Renal pelvis (tissue), 12 donors: ENCODE measurements at places on chromosomes 12 and 14. TPM values are rescaled to one million over a fixed set of nuclear protein-coding genes. Genes with fewer than 3 reads are reported as not detected.
A peak's percentile ranks its signal among the peaks of the same experiment; 100 is the strongest.

- DNase-seq = no peak
These were observed 593.0 kb downstream of the VRK1 start for GRCh38 chr14:97390096-97390724.

GRCh38 chr12:76312315-76312714 is 35.9 kb downstream of the BBS10 start:
- DNase-seq = peak; percentile 2

- no peak for DNase-seq
These were observed 276.5 kb downstream of the NUAK1 start for GRCh38 chr12:105862163-105862821.

DNA sequence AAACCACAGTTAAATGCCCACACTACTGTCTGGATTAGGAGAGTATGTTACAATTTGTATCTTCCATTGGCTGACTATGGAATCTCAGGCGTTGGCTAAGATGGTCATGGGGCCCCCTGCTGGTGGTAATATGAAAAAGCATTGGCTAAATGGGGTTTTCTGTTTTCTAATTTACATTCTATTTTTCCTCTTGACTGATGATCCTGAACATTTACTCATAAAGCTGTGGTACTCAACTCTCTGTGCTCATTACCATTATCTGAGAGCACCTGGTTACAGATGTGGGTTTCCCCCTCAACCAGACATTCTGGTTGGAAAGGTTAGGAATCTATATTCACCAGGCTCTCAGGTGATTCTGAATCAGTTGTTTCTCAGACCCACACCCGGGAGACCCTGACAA is 64.8 kb downstream of the WSCD2 start:
- peak; percentile 31 for DNase-seq

DNA sequence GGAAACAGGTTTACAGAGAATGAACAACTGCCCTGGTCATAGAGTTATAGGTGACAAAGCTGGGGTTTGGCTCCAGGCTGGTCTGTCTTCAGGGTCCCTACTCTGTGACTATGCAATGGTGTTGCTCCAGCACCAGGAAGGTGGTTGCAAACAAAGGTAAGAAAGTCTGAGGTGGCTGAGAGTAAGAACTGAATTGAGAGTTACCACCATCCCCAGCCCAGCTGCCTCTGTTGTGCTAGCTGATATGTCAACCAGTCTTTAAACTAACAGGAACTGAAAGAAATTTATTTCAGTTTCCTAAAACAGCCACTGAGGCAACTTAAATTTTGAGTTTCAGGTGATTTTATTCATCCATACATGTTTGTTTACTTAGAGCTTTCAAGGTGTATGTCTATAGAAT is 111.0 kb upstream of the LRIG3 start:
- DNase-seq = no peak

- no peak for DNase-seq
These were observed 32.6 kb downstream of the USP15 start for GRCh38 chr12:62292761-62293344.

DNA sequence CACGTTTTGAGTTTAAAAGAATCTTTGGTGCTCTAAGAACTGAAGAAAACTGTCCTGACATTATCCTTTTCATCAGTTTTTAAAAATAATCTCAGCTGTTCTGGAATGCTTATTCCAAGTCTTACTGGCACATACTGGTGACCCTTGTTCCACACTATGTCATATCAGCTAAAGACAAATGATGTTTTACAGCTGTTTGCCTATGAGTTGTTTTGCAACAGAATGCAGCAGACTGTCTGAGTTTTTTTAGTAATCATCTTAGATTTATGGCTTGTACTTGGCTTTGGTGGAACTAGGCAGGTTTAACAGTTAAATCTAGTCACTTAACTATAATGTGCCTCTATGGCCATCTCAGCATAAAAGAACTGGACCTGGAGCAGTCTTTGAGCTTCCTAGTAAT is 91.6 kb upstream of the GRIN2B start:
- DNase-seq = no peak

Gene LAG3
- 1.1 TPM for polyA plus RNA-seq

Gene MGP
- polyA plus RNA-seq = 27.4 TPM
